ENCODE measurements at places on chromosomes 2 and 18.

DNA sequence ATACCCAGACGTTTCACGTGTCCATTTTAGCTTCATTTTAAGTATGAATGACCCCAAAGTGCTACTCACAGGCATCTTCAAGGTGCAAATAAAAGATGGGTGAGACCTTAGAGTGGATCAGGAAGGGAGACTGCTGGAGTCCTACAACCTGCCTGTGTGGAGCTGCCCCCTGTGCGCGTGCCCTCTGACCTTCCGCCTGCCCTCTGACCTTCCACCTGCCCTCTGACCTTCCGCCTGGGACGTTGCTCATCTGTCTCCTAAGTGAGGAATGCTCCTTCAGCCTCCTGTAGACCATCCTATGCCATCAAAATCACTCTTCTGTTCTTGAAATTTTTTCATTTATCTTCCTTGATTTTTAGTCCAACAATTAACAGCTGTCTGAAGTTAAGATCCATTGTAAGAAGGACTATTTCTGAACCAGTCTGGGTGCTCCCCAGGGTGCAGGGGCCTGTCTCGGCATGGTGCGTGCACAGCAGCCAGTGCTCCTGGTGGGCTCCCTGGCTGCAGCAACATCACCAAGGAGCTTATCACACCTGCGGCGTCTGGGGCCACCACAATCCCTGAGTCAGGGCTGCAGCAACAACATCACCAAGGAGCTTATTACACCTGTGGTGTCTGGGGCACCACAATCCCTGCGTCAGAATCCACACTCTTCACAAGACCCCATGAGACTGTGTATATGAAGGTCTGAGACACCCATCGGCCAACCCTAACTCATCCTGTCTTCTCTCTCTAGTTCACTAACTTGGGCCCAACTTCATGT, 86.0 kb downstream of the TPO start:
- DNase-seq = no peak

- no peak for DNase-seq
These were observed 20.2 kb upstream of the CALCRL start for GRCh38 chr2:187468262-187468661.

DNA sequence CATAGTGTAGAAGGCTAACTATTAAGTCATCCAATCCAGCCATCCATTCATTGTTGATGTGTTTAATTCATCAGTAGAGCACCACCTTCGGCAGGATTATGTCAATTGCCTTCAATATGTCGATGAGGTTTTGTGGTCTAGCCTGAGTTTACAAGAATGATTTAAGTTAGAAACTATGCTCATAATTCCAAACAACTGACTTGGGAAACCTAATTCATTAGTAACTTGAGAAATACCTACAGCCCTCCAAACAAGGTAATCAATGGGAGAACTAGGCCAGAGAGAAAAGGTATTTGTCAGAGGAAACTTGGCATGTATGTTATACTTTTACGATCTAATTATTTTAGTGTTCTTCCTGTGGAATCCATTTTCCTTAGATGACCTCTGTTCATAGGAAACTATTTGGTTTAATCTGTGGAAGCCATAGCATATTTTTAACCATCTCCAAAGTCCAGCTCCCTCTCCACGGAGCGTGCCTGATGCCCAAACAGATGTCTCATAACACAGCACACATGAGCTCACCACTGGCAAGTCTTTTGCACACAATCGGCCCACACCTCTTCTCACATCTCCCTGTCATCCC, 148.5 kb downstream of the GFPT1 start:
- DNase-seq = no peak

- DNase-seq = no peak
These were observed 391.0 kb downstream of the TMX3 start for GRCh38 chr18:68323921-68324320.
